Stimulated activated CD8-positive, alpha-beta memory T cell treated with anti-CD3 and anti-CD28 coated beads, Interleukin-7, amount 100 ng/mL, for 1 hour (primary cell): ENCODE measurements at places on chromosomes 4 and X.

- DNase-seq = no peak
These were observed 197.2 kb downstream of the ARHGAP24 start for GRCh38 chr4:85672116-85672515.

- no peak for DNase-seq
These were observed 114.3 kb downstream of the CENPC start for GRCh38 chr4:67430989-67431388.

- no peak for DNase-seq
These were observed 186.5 kb upstream of the ATP6AP2 start for GRCh38 chrX:40394302-40394701.

DNA sequence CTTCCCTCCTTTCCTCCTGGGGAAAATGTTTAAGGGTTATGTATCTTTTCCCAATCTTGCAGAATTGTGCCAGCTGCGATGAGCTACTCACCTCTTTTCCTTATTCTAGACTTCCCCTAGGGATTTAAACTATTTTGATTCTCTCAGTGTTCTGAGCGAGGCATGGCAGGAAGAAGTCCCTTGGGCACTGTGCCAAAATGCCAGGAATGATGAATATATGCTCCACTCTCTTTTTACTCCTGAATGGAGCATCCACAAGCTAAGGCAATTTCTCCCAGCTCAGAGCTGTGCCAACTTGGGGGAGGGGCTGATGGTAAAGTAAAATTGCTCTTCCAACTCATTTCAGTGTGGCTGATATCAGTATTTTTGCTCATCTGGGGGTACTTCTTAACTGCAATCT, 4.0 kb upstream of the C4orf17 start:
- no peak for DNase-seq

GRCh38 chrX:141989134-141989533, 85.4 kb downstream of the MAGEC1 start:
- DNase-seq = no peak

DNA sequence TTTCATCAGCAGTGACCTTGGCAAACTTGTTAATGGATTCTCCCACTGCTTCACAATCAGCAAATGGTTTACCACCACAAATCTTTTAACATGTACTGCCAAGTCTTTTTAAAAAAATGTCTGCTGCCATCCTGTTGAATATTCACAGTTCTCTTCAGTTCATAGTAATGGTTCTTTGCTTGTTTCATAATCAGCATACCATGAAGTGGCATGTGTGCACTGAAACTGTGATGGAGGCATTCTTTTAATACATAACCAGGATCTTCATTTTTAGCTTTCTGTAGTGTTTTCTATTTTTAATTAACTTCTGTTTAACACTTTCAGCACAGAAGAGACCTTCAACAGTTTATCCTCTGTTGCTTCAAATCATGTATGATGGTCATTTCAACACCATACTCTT, 230.1 kb upstream of the ARSJ start:
- no peak for DNase-seq

GRCh38 chrX:50167366-50167765, 33.4 kb downstream of the AKAP4 start:
- DNase-seq = no peak

- no peak for DNase-seq
These were observed 173.2 kb downstream of the MGST2 start for GRCh38 chr4:139838811-139839210.

DNA sequence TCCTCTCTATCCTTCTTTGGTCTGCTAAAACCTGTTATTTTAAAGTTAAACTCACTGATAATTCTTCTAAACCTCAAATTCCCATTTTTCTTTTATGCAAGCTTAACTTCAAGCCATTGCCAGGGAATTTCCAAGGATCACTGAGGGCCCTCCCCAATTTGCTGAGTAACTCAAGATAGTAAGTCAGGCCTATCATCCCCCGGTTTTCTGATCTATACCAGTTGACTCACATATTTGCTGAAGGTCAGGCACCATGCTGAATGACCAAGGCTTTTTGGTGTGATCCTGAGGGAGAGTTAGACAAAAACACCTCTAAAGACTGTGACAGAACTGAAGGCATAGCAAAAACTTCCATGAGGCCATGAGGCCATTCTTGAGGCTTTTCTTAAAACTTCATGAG, 1301.9 kb downstream of the PCDH7 start:
- no peak for DNase-seq

GRCh38 chr4:40933272-40934053, 183.7 kb downstream of the NSUN7 start:
- DNase-seq = no peak

DNA sequence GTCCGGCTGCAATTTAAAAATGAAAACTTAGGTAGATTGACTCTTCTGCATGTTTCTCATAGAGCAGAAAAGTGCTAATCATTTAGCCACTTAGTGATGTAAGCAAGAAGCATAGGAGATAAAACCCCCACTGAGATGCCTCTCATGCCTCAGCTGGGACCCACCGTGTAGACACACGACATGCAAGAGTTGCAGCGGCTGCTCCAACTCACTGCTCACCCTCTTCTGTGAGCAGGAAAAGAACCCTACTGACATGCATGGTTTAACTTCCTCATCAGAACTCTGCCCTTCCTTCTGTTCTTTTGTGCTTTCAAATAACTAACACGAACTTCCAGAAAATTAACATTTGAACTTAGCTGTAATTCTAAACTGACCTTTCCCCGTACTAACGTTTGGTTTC, 41.0 kb downstream of the MAP7D3 start:
- no peak for DNase-seq

- DNase-seq = no peak
These were observed 39.6 kb downstream of the FNIP2 start for GRCh38 chr4:158808399-158808798.

GRCh38 chr4:44725166-44725565, 1.2 kb downstream of the GNPDA2 start:
- no peak for DNase-seq

DNA sequence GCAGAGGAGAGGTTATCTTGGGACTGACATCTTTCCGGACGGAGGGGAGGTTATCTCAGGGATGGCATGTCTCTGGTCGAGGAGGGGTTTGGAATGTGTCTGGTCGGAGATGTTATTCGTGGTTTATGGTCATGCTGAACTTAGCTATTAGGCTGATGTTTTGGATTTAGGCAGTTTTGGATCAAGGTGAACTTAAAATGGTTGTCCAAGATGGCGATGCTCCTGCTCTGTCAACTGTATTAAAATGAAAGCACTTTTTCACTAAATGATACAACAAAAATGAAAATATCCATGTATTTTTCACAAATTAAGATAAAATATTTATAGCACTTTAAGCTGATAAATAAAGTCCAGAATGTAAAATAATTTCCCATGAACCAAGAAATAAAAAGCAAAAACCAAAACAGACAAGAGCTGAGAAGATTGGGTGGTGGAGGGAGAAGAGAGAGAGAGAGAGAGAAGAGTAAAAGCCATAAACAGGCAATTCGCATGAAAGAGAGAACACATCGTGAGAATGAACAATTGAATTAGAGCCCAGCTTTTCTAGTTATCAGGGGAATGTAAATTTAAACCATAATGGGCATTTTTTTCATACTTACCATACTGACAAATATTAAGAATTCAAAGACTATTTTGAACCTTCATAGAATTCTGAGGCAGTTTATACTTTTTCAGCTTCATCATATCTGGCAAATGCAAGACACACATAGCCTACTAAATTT, 2236.0 kb upstream of the AGA start:
- DNase-seq = no peak

GRCh38 chrX:136665258-136665900, 17.4 kb downstream of the CD40LG start:
- no peak for DNase-seq

- DNase-seq = no peak
These were observed 1.3 kb downstream of the HS3ST1 start for GRCh38 chr4:11427121-11427996.
